Caki2 (cell line): ENCODE measurements at places on chromosomes 11 and 22.
A peak's percentile ranks its signal among the peaks of the same experiment; 100 is the strongest.

DNA sequence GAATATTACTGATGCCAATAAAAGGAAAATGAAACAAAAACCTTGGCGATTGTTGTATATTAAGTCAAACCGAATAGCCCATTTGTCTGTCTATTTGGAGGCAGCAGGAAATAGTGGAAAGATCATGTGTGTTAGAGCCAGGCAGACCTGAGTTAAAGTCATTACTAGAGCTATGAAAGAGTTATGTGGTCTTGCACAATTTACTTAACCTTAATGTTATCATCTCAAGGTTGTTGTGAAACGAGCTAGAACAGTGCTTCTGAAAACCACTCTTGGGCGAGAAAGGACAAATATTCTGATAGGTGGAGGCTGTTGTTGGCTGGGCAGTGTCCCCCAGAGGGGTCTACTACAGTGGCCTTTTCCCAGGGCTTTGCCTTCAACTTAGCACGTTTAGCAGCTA lies 60.0 kb upstream of the NUP160 start:
- DNase-seq = no peak

GRCh38 chr22:19673660-19674059 lies 40.6 kb upstream of the SEPTIN5 start:
- no peak for DNase-seq

DNA sequence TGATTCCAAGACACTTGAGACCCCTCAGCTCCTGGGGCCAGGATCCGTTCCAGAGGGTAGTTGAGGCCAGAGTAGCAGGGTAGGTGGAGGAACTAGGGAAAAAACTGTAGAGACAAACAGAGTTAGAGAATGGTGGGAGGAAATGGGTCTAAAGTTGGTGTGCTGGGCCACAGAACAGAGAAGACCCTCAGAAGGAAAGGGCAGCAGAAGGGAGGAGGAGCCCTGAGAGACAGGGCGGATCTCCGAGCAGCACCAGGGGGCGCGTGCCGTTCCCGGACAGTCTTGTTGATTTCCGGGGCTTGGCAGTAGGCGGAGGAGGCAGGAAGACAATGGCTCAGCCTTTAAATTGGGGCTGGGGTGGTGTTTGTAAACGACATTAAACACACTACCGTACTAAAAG lies 2.4 kb upstream of the CECR2 start:
- no peak for DNase-seq

GRCh38 chr22:17726928-17727897 lies 47.1 kb downstream of the BID start:
- no peak for DNase-seq

- no peak for DNase-seq
These were observed 40.7 kb upstream of the COMT start for GRCh38 chr22:19900707-19901436.

- no peak for DNase-seq
These were observed 3.3 kb downstream of the IL18BP start for GRCh38 chr11:72001834-72002591.

GRCh38 chr11:79101656-79102055 lies 339.2 kb downstream of the TENM4 start:
- no peak for DNase-seq

DNA sequence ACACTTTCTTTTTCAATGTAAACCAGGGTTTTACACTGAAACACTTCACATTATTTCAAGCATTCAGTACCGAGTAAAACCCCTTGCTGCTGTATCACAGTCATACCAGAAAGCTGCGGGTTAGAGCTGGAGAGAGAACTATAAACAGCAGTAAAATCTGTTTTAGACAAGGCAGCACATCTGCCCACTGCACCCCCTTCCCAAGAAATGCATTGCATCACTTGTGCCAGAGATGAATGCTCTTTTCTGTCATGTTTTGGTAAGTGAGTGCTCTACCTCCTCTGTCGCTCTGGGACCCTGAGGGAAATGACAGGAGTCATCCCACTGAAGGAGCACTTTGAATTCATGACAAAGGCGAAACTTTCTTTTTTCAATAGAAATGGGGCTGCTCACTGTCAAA lies 107.2 kb downstream of the MAML2 start:
- no peak for DNase-seq

DNA sequence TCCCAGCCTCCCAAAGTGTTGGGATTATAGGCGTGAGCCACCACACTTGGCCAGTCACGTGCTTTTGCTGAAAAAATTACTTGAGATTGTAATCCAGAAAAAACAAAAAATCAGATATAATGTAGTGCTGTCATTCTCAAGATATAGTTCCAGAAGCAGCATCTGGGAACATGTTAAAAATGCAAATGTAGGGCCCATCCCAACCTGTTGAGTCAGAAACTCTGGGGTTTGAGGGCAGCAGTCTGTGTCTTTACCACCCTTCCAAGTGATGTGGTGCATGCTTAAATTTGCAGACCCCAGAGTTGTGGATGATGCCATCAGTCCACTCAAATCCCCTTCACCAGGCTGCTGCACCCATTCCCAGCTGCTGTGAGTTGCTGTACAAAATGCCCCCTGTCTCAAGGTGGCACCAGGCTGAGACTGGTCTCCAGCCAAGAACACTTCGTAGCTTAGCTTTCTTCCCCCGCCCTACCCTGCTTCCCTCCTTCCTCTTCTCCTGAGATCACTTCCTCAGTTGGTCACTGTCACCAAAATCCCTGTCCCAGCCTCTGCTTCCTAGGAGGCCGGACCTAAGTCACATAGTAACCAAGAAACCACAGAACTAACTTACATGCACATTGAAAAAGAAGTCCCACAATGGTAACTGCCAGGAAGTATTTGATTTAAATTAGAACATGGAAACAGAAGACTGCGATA lies 18.2 kb upstream of the ARRB1 start:
- no peak for DNase-seq

DNA sequence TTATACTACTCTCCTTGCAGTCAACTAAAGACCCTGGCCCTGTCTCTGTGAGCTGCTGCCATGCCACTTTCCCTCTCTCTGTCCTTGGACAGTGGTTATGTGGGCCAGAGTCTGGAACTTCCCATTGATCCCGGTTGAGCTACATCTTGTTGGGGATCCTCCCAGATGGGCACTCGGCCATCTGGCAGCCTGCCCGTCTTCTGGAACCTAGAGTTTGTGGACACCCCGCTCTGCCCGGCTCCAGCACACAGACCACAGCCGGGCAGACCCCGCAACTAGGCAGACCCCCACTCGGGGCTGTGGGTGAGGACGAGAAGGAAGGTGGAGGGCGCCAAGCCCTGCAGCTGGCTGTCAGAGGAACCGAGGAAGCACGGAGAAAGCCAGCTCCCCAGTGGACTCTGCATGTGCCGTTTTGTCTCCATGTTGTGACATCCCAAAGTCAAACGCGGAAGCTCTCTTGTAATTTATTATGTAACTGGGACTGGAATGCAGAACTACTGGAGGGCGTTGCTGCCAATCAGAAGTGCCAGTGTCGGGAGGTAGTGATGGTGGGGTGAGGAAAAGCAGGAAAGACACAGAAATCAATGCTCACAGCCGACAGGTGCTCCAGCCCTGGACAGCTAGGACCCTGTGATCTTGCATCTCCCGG lies 207.7 kb downstream of the CEP164 start:
- no peak for DNase-seq

- peak; percentile 92 for DNase-seq
These were observed at the start of gene HRAS for GRCh38 chr11:535519-536454. Gene HRAS (minus strand): TSS chr11:535576.

DNA sequence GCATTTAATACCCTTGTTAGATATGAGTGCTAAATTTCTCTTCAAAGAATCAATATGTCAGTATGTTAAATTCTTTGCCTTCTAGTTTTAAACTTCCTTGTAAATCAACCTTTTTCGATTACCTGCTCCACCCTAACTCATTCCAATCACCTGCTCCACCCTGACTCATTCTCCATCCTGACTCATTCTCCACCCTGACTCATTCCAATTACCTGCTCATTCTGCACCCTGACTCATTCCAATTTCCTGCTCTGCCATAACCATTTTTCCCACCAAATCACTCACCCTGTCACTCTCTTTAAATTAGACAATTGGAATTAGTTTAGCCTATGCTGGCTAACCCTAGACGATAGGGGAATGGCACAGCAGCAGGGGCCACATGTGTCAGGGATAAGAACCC lies 519.5 kb upstream of the LRRC4C start:
- peak; percentile 39 for DNase-seq

- DNase-seq = no peak
These were observed 38.2 kb upstream of the PARVG start for GRCh38 chr22:44142421-44143104.
